ENCODE measurements at places on chromosomes 3 and 15. TPM values are rescaled to one million over a fixed set of nuclear protein-coding genes. Genes with fewer than 3 reads are reported as not detected.

- no peak for DNase-seq
Measured at GRCh38 chr15:100570275-100570674, 31.7 kb downstream of the LINS1 start.

The COLQ gene
- total RNA-seq = 1.9 TPM

- DNase-seq = no peak
Measured at GRCh38 chr3:128001576-128001975, 50.7 kb upstream of the SEC61A1 start.

GRCh38 chr3:108705045-108705444 lies 52.2 kb downstream of the RETNLB start:
- no peak for DNase-seq

DNA sequence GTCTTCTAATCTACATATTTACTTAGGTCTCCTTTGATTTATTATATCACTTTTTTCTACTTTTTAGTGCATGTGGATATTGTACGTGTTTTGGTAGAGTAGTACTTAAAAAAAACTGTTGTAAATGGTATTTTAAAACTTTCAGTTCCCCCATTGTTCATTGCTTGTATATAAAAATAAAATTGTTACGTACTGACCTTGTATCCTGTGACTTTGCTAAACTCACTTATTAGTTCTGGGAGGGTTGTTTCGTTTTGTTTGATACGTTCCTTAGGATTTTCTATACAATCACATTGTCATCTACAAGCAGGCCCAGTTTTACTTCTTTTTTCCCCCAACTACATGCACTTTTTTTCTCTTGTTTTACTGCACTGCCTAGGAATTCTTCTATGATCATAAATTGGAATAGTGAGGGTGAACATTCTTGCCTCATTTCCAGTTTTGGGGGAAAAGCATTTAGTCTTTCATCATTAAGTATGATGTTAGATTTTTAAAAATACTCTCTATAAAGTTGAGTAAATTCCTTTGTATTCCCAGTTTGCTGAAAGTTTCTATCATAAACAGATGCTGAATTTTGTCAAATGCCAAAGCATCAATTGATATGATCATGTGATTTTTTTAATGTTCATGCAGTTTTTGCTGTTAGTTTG lies 33.5 kb upstream of the ACKR4 start:
- no peak for DNase-seq

DNA sequence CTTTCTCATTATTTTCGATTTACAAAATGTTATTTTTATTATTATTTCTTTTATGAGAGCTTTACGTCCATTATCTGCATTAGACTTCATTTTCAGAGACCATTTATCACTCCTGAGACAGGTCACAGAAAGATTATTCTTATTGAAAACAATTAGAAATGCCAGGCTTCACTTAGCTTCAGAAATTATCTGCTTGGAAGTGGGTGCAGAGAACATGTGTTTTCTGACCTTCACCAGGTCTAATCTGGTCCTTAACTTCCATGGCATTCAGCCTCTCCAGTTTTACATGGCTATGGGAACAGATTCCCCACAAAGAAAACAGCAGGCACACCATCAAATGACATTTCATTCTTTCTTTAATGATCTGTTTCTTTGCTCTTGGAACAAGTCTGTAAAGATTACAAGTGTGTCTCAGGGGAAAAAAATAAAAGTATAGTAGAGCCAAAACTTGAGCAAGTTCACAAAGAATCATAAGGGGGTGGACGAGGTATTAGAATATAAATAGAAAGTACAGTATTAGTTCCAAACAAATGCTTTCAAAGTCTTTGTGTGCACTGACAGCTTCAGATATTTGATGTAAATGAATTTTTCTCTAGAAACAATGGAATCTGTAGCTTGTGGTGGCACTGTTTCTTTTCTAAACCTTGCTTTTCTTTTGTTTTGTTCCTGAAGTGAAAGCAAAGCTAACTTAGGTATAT lies 294.2 kb upstream of the MEIS2 start:
- DNase-seq = no peak

The LRRIQ4 gene
- 0.71 TPM for total RNA-seq

DNA sequence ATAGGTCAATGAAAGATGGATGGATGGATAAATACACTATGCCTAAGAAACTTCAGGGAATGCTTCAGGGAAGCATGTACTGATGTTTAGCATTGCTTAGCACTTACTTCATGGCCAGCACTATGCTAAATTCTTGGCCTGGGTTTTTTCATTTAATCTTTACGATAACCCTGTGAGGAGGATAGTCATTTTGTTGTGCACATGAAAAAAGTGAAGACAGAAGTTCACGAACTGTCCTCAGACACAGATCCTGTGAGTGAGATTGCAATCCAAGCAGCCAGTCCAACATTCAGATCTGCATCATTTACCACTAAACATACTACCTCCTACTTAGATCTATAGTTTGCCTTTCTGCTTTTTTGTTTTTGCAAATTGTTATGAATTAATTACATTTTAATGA lies 510.8 kb upstream of the AGTR1 start:
- no peak for DNase-seq

DNA sequence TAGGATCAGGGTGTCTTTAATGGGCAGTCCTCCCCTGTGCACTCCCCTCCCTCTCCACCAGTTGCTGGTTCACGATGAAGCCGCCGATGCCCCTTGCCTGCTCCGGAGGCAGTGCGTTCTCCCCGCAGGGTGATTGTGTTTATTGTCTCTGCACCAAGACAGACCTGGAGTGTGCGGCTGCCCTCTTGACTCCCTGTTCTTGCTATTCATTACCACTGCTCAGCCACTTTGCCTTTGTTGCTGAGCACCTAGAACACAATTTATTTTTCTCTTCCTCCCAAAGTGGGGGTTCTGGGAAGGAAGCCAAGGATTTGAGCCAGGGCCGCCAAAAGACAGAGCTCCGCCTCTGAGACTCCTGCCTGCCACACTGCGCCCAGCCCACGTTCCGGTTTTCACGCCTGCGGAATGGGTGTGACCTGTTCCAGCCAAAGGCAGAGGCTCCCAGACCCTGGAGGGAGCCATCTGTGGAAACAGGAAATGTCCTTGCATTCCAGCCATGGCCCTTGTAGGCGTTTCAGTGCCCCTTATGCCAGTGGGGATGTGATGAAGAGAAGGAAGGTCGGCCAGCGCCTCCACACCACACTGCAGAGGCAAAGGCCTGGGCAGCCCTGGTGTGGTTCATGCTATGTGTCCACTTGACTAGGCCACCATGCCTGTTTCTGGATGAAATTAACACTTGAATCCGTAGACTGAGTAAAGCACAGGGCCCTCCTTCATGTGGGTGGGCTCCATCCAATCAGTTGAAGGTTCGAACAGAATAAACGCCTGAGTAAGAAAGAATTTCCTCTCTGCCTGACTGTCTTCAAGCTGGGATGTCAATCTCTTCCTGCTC lies 85.8 kb downstream of the HMG20A start:
- no peak for DNase-seq

DNA sequence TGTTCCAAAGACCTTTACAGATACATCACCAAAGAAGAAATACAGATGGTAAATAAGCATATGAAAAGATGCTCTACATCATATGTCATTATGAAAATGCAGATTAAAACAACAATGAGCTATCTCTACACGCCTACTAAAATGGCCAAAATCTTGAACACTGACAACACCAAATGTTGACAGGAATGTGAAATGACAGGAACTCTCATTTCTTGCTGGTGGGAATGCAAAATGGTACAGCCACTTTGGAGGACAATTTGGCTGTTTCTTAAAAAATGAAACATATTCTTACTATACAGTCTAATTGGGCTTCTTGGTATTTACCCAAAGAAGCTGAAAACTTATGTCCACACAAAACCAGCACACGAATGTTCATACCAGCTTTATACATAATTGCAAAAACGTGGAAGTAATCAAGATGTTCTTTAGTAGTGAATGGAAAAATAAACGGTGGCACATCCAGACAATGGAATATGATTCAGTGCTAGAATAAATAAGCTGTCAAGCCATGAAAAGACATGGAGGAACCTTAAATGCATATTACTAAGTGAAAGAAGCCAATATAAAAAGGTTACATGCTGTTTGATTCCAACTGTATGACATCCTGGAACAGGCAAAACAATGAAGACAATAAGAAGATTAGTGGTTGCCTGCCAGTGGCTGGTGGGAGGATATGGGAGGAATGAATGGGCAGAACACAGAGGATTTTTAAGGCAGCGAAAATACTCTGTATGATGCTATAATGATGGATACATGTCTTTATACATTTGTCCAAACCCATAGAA lies 81.3 kb upstream of the NEDD4 start:
- no peak for DNase-seq

GRCh38 chr15:72289597-72290325 lies 17.4 kb upstream of the PARP6 start:
- no peak for DNase-seq

The TICRR gene
- total RNA-seq = not detected

- no peak for DNase-seq
Measured at GRCh38 chr15:85453144-85453872, 72.9 kb downstream of the AKAP13 start.

DNA sequence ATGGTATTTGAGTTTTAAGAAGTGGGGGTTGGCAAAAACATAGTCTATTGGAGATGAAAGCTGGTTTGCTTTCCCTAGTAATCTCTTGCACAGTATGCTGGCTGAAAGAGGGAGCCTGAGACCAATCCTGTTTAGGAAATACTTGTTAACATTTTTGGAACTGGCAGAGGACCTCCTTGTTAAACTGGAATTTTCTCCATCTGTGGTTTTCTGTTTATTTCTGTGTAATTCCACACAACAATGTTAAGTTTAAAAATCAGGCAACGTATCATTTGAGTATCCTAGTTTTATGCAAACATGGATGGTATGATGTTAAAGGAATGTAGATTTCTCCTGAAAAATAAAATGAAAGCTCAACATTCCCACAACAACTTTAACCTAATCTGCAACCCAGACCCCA lies 536.0 kb upstream of the TBL1XR1 start:
- DNase-seq = no peak

- DNase-seq = peak; percentile 20
Measured at GRCh38 chr3:56855856-56856512, 54.2 kb upstream of the ARHGEF3 start.

- DNase-seq = no peak
Measured at GRCh38 chr15:67372986-67373675, 118.5 kb downstream of the IQCH start.

GRCh38 chr3:164814106-164814505 lies 264.2 kb downstream of the SI start:
- DNase-seq = no peak

- DNase-seq = no peak
Measured at GRCh38 chr3:109070211-109070610, 47.7 kb downstream of the MORC1 start.

The MUC13 gene
- not detected for total RNA-seq

GRCh38 chr3:44999782-45000181 lies 23.7 kb downstream of the EXOSC7 start:
- no peak for DNase-seq

GRCh38 chr15:49232236-49232806 lies 62.3 kb downstream of the GALK2 start:
- DNase-seq = no peak

The TUSC7 gene
- not detected for total RNA-seq

DNA sequence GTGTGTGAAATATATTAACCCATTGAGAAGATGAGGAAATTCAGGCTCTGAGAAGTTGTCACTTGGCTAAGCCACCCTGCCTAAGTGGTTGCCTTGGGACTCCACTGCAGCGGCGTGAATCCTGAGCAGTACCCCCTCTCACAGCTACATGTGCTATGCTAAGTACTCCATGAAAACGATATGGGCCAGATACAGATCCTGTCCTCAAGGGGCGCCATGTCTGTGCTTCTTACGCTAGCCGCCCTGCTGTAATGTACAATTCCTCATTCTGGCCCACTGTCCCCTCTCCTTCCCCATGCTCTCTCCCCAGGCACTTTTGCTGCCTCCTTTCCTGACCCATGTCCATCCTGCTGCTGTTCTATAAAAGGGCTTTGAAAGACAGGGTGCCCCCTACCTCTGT lies 140.3 kb downstream of the FEZF2 start:
- no peak for DNase-seq

GRCh38 chr3:178671791-178672190 lies 135.6 kb downstream of the KCNMB2 start:
- DNase-seq = no peak

- no peak for DNase-seq
Measured at GRCh38 chr3:131591394-131592014, 88.7 kb upstream of the MRPL3 start.

- DNase-seq = no peak
Measured at GRCh38 chr3:53238051-53238850, 17.6 kb downstream of the TKT start.

DNA sequence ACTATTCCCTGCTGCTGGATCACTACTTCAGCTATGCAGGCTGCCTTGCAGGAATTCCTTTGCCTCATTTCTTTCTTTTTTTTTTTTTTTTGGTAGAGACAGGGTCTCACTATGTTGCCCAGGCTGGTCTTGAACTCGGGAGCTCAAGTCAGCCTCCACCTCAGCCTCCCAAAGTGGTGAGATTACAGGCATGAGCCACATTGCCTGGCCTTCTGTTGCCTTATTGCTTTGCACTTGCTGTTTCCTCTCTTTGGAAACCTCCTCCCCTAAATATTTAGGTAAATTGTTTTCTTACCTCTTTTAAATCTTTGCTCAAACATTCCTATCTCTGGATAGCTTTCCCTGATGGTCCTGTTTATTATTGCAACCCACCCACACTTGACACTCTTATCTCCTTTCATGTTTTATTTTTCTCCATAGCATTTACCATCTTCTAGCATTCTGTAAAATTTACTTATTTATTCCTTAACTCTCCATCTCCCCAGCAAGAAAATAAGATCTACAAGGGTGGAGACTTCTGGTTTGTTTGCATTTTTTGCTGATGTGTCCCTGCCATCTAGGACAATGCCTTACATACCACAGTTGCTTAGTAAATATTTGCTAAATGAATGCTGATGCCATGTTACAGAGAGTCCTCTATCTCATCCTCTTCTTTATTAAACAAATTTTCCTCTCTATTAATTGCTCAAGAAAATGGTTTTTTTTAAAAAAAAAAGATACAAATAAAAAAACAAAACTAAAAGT lies 134.8 kb downstream of the P2RY1 start:
- DNase-seq = no peak

DNA sequence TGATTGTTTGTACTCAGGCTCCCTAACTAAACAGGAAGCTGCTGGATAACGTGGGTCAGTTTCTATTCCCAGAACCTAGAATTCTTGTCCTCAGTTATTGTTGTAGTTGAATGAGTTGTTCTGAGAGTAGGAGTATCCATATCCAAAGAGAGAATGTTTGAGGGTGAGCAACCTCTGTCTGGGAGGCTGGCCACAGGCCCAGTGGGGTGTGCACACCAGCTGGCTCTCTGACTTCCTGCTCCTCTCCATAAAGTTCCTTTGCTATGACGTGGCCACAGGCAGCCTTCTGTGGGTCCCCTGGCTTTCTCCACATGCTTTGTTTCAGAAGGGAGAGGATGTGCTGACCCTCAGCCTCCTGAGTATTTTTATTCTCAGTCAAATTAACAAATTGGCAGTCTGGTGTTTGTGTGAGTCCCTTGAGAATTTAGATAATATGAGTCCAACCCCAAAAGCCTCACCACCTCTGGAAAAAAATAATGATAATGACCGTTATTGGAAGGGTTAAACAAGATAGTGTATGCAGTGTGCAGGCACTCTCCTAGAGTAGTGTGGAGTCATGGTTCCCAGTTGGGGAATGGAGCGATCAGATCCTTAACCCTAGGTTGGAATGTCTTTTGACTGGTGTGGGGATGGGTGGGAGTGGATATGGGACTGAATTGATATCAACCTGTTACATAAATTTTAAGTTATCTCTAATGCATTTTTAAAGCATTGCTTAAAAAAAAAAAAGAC lies 47.6 kb upstream of the MED12L start:
- no peak for DNase-seq

The BCHE gene
- not detected for total RNA-seq
